Vagina (tissue), 2 donors: ENCODE measurements at places on chromosomes 5 and 9.

- no peak overlapping the region for H3K4me3 ChIP-seq
- H3K27ac ChIP-seq = no peak overlapping the region
- H3K27me3 ChIP-seq = no peaks in the 10 kb centered on the region
These were observed 368.9 kb downstream of the TMEM161B start for GRCh38 chr5:87899721-87900131.

GRCh38 chr9:130237763-130238524 is 27.6 kb upstream of the HMCN2 start:
- no peak overlapping the region for H3K4me3 ChIP-seq
- no peaks in the 10 kb centered on the region for H3K36me3 ChIP-seq
- H3K4me1 ChIP-seq = peaks cover 26% of the 10 kb centered on the region
- H3K27me3 ChIP-seq = no peaks in the 10 kb centered on the region
- H3K27ac ChIP-seq = peak overlapping the region; percentile 6

DNA sequence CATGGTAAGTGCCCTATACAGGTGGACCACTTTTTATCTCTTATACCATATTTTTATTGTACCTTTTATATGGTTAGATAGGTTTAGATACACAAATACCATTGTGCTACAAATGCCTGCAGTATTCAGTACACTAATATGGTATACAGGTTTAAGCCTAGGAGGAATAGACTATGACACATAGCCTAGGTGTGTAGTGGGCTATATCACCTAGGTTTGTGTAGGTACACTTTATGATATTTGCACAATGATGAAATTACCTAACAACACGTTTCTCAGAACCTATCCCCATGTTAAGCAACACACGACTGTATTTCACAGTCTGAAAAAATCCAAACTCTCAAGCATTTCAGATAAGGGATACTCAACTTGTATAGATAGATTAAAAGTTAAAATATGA is 9.6 kb upstream of the PHF24 start:
- DNase-seq = no peak
- no peaks in the 10 kb centered on the region for H3K36me3 ChIP-seq
- H3K27me3 ChIP-seq = no peaks in the 10 kb centered on the region
- H3K4me1 ChIP-seq = no peaks in the 10 kb centered on the region

- DNase-seq = no peak
- no peaks in the 10 kb centered on the region for H3K4me1 ChIP-seq
- no peak overlapping the region for H3K4me3 ChIP-seq
- no peaks in the 10 kb centered on the region for H3K27me3 ChIP-seq
These were observed 18.6 kb downstream of the HOMER1 start for GRCh38 chr5:79495311-79495710.

GRCh38 chr5:77337686-77338085 is 127.2 kb downstream of the PDE8B start:
- no peaks in the 10 kb centered on the region for H3K36me3 ChIP-seq
- H3K4me3 ChIP-seq = no peak overlapping the region
- no peaks in the 10 kb centered on the region for H3K4me1 ChIP-seq

DNA sequence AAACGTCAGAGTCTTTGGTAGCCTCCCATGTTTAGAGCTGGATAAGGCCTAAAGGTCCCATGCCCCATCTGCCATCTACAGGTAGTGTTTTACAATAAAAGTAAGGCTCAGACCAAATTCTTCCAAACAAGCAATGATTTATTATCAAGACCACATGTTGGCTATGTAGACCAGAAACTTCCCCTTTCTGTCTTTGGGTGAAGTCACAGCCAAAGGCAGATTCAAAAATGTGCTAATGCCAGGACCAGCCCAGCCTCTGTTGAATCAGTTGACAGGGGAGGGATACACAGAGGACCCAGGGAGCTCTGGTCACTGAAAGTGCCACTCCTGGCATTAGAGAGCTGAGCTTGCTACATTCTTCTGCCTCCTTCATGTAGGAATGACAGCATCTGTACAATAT is 360.8 kb downstream of the NTRK2 start:
- H3K4me1 ChIP-seq = no peaks in the 10 kb centered on the region
- no peak for DNase-seq
- no peaks in the 10 kb centered on the region for H3K36me3 ChIP-seq
- no peak overlapping the region for H3K27ac ChIP-seq

DNA sequence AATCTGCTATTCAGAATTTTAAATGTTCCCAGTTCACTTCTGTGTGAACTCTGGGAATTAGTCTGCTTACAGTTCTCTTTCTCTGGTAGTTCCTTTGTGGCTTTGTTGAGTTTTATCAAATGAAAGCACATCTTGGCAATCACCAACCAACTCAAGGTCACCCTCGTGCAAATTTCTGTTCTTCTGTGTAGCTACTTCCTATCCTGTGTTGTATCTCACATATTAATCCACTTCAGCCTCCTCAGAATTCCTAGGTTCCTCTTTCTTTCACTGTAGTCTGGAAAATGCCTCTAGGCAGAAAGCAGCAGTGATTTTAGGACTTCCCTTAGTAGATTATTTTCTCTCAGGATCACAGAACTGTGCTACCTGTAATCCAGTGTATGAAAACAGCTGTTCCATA is 100.3 kb downstream of the AUH start:
- peaks cover 3% of the 10 kb centered on the region for H3K4me1 ChIP-seq
- H3K4me3 ChIP-seq = no peak overlapping the region
- H3K27me3 ChIP-seq = no peaks in the 10 kb centered on the region
- H3K27ac ChIP-seq = no peak overlapping the region

GRCh38 chr9:38003230-38003629 is 65.8 kb downstream of the SHB start:
- no peak overlapping the region for H3K4me3 ChIP-seq
- H3K4me1 ChIP-seq = peaks cover 35% of the 10 kb centered on the region
- H3K27ac ChIP-seq = no peak overlapping the region
- no peaks in the 10 kb centered on the region for H3K36me3 ChIP-seq
- DNase-seq = no peak

- H3K27ac ChIP-seq = peak overlapping the region; percentile 92
- peaks cover 23% of the 10 kb centered on the region for H3K4me1 ChIP-seq
- H3K36me3 ChIP-seq = no peaks in the 10 kb centered on the region
These were observed 511 bp downstream of the ARL15 start for GRCh38 chr5:54309691-54310432.

GRCh38 chr5:16134204-16134603 is 45.4 kb downstream of the MARCHF11 start:
- DNase-seq = no peak
- no peaks in the 10 kb centered on the region for H3K4me1 ChIP-seq
- H3K4me3 ChIP-seq = no peak overlapping the region
- H3K27me3 ChIP-seq = no peaks in the 10 kb centered on the region
- no peak overlapping the region for H3K27ac ChIP-seq
- no peaks in the 10 kb centered on the region for H3K36me3 ChIP-seq

DNA sequence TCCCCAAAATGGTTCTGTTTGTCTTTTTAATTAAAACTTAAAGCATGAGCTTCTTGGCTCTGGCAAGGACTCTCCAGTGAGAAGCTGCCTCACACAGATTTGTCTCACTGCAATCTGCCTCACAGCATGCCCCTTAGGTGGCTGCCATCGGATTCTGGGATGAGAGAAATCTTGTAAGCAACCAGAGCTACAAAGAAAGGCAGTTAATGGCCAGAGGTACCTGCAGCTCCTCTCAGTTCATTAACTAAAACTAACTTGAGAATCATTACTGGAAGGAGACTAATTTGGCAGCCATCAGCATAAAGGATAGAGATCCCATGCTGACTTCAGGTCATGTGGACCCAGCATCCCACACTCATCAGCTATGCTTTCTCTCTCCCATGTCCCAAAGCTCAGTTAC is 220.6 kb upstream of the DMAC1 start:
- no peaks in the 10 kb centered on the region for H3K4me1 ChIP-seq
- H3K27ac ChIP-seq = no peak overlapping the region
- H3K36me3 ChIP-seq = no peaks in the 10 kb centered on the region
- H3K4me3 ChIP-seq = no peak overlapping the region
- H3K27me3 ChIP-seq = no peaks in the 10 kb centered on the region

DNA sequence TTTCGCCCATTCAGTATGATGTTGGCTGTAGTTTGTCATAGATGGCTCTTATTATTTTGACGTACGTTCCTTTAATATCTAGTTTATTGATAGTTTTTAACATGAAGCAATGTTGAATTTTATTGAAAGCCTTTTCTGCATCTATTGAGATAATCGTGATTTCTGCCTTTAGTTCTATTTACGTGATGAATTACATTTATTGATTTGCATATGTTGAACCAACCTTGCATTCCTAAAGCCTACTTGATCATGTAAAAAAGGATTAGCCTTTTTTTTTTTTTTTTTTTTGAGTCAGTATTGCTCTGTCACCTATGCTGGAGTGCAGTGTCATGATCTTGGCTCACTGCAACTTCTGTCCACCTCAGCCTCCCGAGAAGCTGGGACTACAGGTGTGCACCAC is 25.1 kb downstream of the ITK start:
- H3K27ac ChIP-seq = no peak overlapping the region
- H3K27me3 ChIP-seq = no peaks in the 10 kb centered on the region
- no peaks in the 10 kb centered on the region for H3K36me3 ChIP-seq
- DNase-seq = no peak
- no peak overlapping the region for H3K4me3 ChIP-seq

GRCh38 chr9:116267021-116267420 is 113.4 kb downstream of the PAPPA start:
- no peaks in the 10 kb centered on the region for H3K27me3 ChIP-seq
- H3K36me3 ChIP-seq = no peaks in the 10 kb centered on the region
- H3K4me1 ChIP-seq = no peaks in the 10 kb centered on the region
- H3K27ac ChIP-seq = no peak overlapping the region
- DNase-seq = no peak
- no peak overlapping the region for H3K4me3 ChIP-seq

- no peak overlapping the region for H3K4me3 ChIP-seq
- no peaks in the 10 kb centered on the region for H3K4me1 ChIP-seq
- no peaks in the 10 kb centered on the region for H3K36me3 ChIP-seq
- no peak overlapping the region for H3K27ac ChIP-seq
These were observed 56.9 kb downstream of the PDE6A start for GRCh38 chr5:149887622-149888183.

DNA sequence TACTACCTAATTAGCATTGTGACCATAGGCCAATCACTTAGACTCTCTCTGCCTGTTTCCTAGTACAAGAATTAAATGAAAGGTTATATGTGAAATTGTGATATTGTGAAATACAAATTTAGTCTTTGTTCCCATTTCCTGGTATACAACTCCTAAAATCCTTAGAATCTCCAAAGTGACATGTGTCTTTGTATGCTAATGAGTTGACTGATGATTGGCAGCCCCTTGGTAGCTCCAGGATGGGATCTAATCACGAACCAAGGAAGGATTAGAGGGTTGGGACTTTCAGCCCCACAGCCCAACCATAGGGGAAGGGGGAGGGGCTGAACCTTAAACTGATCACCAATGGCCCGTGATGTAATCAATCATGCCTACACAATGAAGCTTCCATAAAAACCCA is 31.6 kb downstream of the ATP6V0E1 start:
- no peaks in the 10 kb centered on the region for H3K36me3 ChIP-seq
- H3K4me3 ChIP-seq = no peak overlapping the region
- DNase-seq = peak; percentile 16
- H3K4me1 ChIP-seq = peaks cover 37% of the 10 kb centered on the region
- no peak overlapping the region for H3K27ac ChIP-seq

DNA sequence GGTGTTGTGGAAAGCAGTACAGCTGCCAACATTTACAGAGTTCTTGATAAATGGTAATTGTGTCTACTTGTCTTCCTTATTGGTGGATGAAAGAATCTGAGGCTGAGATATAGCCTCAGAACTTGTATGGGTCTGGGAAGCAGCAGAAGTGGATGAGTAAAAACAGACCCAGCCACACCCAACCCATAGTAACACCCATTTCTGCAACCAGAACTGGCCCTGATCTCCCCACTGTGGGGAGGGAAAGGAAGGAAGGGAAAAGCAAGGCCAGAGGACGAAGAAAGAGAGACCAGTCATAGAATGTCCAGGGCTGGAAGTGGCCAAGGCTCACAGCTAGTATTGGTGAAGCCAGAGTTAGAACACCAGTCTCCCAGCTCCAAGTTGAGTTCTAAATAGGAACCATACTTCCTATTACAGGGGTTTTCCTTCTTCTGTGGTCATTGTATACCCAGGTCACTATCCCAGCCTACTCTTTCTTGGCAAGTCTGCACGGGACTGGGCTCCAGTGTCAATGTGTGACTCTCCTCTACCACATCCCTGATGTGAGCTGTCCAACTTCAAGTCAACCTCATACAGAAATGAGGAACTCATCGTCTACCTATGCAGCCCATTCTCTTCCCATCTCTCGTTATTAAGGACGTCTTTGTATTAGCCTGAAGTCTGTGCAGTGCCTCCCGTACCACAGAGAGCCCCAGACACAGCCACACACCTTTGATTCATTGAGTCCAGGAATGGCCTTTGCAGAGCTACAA is 35.9 kb downstream of the ITK start:
- no peak for DNase-seq
- no peaks in the 10 kb centered on the region for H3K4me1 ChIP-seq
- H3K4me3 ChIP-seq = no peak overlapping the region
- H3K27ac ChIP-seq = no peak overlapping the region
- no peaks in the 10 kb centered on the region for H3K27me3 ChIP-seq

- H3K36me3 ChIP-seq = no peaks in the 10 kb centered on the region
- H3K27me3 ChIP-seq = no peaks in the 10 kb centered on the region
- no peak overlapping the region for H3K4me3 ChIP-seq
- H3K4me1 ChIP-seq = peaks cover 17% of the 10 kb centered on the region
- no peak for DNase-seq
- H3K27ac ChIP-seq = no peak overlapping the region
These were observed 201.8 kb upstream of the CDKN2B start for GRCh38 chr9:22210936-22211335.

- no peak for DNase-seq
- no peaks in the 10 kb centered on the region for H3K4me1 ChIP-seq
- H3K27me3 ChIP-seq = no peaks in the 10 kb centered on the region
- H3K36me3 ChIP-seq = peaks cover 15% of the 10 kb centered on the region
- no peak overlapping the region for H3K4me3 ChIP-seq
These were observed 202.7 kb downstream of the RFK start for GRCh38 chr9:76191493-76191892.

- peaks cover 27% of the 10 kb centered on the region for H3K4me1 ChIP-seq
- H3K36me3 ChIP-seq = no peaks in the 10 kb centered on the region
- no peaks in the 10 kb centered on the region for H3K27me3 ChIP-seq
- H3K4me3 ChIP-seq = no peak overlapping the region
These were observed 22.4 kb downstream of the TRIO start for GRCh38 chr5:14165375-14166106.

- no peak overlapping the region for H3K27ac ChIP-seq
- H3K36me3 ChIP-seq = no peaks in the 10 kb centered on the region
- H3K4me3 ChIP-seq = no peak overlapping the region
- H3K27me3 ChIP-seq = no peaks in the 10 kb centered on the region
- DNase-seq = no peak
- peaks cover 12% of the 10 kb centered on the region for H3K4me1 ChIP-seq
These were observed 169.4 kb upstream of the ZNF462 start for GRCh38 chr9:106693558-106693957.
